Activated naive CD4-positive, alpha-beta T cell treated with anti-CD3 and anti-CD28 coated beads, Interleukin-2, amount 10 ng/mL, durations not matched to agents 7 days and 5 days (primary cell): ENCODE measurements at places on chromosomes 2 and 18.
A peak's percentile ranks its signal among the peaks of the same experiment; 100 is the strongest.

- DNase-seq = no peak
Measured at GRCh38 chr2:217402761-217403383, 543.0 kb upstream of the TNP1 start.

- DNase-seq = no peak
Measured at GRCh38 chr2:23388756-23389514, 4.0 kb downstream of the KLHL29 start.

- DNase-seq = no peak
Measured at GRCh38 chr2:22596306-22596705, 788.7 kb upstream of the KLHL29 start.

DNA sequence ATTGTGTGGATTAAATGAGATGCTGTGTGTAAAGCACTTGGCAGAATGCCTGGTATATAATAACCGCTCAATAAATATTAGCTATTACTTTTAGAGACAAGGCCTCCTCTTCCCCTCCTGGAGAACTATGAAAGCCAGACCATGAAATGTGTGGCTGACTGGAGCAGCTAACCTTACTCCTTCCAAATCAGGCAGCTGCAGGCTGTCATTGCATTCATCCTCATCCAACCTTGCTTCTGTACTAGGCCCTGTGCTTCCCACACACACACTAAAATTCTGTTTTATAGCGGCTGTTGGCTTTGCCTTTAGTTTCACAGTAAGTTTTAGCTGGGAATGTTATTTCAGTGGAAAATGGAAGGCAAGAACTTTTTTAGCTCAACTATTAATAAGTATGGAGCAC lies 10.2 kb upstream of the SP9 start:
- no peak for DNase-seq

DNA sequence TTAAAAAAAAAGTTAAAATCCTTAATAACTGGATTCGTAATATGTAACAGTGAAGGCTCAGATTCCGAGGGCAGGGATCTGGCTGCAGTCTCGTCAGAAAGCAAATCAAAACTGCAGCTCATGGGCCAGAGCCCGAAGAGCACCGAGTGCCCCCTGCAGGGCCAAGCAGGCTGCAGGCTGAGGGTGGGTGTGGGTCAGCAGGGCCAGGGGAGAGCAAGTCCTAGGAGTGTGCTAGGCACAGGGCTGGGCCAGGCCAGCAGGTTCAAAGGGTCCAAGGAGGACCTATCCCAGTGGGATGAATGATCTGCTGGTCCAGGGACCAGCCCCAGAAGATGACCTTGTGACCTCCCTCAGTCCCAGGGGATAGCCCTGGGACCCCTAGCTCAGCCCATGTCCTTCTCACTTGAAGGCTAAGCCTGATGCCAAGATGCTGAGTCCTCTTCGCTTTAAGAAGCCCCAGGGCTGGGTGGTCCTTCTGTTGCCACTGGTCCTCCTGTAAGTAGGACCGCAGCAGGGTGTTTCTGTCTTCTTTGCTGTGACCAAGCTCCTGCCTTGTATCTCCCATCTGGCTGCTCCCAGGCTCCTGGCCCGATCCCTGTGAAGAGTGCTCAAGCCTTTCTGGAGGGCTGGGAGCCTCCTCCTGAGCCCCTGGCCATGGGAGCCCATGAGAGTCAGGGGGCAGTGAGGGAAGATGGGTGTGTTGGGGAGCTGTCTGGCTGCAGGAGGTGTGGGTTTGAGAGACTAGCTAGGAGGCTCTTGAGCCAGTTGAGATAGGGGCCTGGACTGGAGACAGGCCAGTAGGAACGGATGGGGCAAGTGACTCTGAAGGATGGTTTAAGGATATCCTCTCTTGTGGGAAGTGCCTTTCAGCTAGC lies 150.7 kb downstream of the DYSF start:
- DNase-seq = peak; percentile 16

- no peak for DNase-seq
Measured at GRCh38 chr2:100240386-100240785, 81.9 kb downstream of the LONRF2 start.

DNA sequence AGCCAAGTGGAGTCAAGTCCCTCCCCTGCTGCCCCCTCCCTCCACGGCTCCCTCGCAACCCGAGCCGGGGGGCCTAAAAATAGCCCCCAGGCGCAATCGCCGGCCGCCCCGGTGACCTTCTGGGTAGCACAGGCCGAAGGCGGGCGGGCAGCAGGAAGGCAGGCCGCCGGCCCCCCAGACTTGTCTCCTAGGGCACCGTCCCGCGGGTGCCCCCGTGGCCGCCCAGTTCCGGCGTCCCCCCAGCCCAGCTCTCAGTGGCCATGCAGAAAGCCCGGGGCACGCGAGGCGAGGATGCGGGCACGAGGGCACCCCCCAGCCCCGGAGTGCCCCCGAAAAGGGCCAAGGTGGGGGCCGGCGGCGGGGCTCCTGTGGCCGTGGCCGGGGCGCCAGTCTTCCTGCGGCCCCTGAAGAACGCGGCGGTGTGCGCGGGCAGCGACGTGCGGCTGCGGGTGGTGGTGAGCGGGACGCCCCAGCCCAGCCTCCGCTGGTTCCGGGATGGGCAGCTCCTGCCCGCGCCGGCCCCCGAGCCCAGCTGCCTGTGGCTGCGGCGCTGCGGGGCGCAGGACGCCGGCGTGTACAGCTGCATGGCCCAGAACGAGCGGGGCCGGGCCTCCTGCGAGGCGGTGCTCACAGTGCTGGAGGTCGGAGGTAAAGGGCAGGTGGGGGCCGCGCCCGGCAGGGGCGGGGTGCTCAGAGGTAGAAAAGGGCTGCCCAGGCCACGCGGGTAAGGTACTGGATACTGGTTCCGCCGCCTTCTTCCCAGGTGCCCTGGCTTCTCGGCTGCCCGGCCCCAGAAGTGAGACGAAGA lies at the start of gene SPEG:
Gene SPEG (plus strand): TSS at position 126 of the 808 bp plus-strand sequence. CDS start 135 bp downstream, at position 261.
- DNase-seq = no peak

- no peak for DNase-seq
Measured at GRCh38 chr2:159149747-159150146, 136.8 kb downstream of the WDSUB1 start.

GRCh38 chr2:231960810-231961348 lies 634 bp upstream of the DIS3L2 start:
- DNase-seq = no peak

DNA sequence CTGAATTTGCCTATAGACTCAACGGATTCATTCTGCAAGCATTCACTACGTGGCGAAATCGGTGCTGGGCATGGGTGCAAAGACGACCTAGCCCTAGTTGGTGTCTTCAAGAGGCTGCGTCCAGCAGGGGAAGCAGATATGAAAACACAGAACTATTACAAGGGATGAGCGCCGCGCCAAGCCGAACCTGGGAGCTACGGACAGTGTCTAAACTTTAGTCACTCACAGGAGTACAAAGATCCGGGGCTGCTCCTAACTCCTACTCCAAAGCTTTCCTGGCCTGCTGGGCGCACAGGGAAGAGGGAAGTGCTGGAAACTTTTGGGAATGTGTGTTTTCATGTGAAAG lies 732 bp upstream of the ANXA4 start:
- DNase-seq = peak; percentile 38

GRCh38 chr18:50461251-50461650 lies 86.4 kb downstream of the SKA1 start:
- no peak for DNase-seq

DNA sequence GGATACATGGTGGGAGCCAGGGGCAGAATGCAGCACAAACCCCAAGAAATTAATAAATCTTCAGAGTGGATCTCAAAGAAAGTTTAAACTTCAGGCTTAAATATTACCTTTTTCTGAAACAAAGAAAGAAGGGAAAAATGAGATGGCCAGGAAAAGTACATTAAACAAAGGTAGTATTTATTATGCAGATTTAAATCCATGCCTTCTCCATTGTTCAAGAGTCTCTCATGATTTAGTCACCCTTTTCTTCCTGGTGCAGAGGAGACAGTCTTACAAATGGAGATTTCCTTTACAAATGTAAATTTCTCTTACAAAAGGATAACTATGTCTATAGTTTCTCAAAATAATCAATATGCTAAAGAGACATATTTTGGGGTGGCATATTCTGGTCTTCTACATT lies 33.4 kb upstream of the PPM1B start:
- DNase-seq = no peak

- no peak for DNase-seq
Measured at GRCh38 chr2:121205321-121205942, 79.6 kb downstream of the TFCP2L1 start.

DNA sequence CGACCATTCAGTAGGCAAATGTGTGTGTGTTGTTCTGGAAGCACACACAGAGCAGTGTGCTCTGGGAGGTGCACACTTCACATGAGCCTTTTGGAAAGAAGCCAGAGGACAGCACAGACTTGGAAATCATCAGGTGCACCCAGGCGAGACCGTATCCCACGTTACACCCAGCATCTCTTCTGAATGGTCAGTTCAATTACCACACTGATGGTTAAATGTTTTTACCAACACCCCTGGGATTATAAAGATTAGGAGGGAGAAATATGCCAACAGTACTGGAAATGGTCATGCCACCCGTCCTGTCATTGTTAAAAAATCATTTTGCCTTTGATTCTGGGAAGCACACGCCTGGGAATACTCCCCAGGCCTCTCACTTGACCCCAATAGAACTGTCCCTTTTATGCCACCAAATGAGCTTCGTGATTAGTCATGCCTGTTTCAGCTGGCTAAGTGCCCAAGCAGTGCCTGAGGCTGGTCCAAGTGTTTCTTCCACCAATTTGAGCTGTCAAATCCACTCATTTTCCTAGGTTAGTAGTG lies 183.7 kb downstream of the NRP2 start:
- no peak for DNase-seq

- DNase-seq = peak; percentile 65
Measured at GRCh38 chr2:99489063-99489760, 605 bp downstream of the REV1 start.

DNA sequence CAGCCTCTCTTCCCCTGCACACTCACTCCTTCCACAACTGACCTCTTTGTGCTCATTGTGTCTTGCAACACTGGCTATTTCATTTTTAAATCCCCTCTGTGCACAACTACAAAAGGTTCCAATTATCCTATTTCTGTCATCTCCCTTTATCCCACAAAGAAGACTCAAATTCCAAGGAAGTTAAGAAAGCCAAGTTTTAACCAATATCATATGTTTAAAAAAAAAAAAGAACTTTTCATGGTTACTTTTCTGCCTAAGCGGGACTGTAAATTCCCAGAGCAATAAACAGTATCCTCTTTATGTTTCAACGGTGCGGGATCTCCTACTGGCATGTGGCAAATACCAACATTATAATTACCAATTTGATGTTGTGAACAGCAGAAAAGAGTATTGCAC lies 83.8 kb downstream of the DOCK10 start:
- DNase-seq = no peak

- DNase-seq = no peak
Measured at GRCh38 chr18:37539236-37539635, 26.4 kb downstream of the CELF4 start.

DNA sequence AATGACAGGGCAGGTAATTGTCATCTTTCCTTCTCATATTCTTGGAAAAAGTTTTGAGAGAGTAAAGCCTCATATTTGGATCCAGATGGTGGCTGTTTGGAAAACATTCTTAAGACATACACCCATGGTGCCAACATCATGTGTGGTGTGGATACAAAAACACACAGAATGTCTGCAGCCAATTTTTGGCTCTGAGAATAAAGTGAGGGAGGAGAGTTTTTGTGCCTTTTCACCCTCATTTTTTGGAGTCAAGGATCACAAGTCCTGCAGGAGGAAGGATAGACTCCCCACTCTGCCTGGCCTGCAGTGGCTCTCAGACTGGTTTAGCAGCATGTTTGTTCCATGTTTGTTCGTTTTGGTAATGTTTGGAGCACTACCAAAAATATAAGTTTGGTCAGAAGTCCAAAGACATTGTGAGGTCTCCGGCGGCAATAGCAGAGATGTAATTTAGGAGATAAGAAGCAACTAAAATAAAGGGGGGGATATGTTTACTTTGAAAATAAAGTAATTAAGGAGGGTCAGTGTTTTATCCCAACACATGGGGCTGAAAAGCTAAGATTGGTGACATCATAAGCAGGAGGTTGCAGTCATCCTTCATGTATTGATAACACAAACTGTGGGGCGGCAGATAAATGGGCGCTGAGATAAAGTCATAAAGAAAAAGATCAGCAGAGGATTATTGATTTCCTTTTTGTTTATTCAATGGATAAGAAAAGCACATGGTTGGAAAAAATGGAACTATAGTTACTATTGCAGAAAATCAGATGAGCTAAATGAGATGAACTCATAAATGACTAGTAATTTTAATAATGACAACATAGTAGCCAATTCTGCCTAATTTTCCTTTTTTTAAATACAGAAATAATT lies 655 bp downstream of the NOSTRIN start:
- DNase-seq = no peak

- no peak for DNase-seq
Measured at GRCh38 chr18:68489013-68489792, 225.7 kb downstream of the TMX3 start.

DNA sequence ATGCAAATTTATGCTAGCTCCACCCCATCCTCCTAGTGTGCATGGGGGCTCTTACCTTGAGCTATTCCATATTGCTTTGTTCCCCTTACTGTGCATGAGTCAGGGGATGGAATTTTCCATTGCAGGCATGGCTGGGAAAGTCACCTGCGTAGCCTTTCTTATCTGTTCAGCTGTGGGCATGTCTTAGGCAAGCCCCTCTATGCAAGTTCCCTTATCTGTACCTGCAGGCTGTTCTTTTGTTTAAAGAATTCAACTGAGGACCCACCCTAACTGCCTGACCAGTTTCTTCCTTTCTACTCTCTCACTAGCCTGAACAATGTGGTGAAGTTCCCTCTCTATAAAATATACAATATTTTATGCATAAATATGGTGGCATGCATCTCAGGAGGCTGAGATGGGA lies 54.2 kb upstream of the CDCA7 start:
- DNase-seq = no peak

- no peak for DNase-seq
Measured at GRCh38 chr18:21366896-21367295, 124.9 kb downstream of the GREB1L start.

DNA sequence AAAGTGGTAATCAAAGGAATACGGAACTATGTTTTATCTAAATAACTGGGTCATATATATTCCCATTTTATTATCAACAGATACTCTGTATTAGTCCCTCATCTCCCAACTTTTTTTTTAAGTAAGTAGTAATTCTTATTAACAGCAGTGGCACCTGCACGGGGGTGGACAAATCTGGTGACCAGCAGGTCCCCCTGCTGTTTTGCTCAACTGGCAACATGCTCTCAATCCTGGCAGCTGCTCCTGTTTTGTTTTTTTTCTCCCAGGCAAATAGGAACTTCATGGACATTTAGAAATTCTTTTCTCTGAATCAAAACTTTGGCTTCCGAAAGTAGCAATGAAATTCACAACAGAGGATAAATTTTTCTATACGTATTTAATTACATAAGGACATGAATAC lies 193.5 kb downstream of the SS18 start:
- DNase-seq = no peak
